ENCODE measurements at places on chromosomes 11 and 22. TPM values are rescaled to one million over a fixed set of nuclear protein-coding genes. Genes with fewer than 3 reads are reported as not detected.
A peak's percentile ranks its signal among the peaks of the same experiment; 100 is the strongest.

DNA sequence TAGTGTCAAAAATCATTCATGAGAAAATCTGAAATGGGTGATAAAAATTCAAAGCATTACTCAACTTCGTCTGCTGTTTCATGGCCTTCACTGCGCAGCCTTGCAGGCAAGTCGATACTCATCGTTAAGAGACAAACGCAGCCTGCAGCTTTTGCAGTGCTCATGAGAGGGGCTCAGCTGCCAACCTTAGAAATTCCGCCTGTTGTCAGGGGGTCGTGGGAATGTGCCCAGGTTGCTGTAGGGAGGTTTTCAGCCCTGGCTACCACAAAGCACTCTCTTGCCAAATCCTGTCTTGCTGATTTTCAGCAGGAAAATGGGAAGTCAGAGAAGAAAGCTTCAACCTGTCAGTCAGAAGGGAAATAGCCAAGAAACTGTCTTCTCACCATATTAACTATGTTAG, 25.4 kb upstream of the GRAMD1B start:
- no peak overlapping the region for H3K27ac ChIP-seq
- peaks cover 46% of the 10 kb centered on the region for H3K4me1 ChIP-seq
- H3K36me3 ChIP-seq = no peaks in the 10 kb centered on the region

GRCh38 chr22:31036671-31037550, 44.2 kb upstream of the SMTN start:
- no peak for DNase-seq
- H3K27ac ChIP-seq = no peak overlapping the region
- H3K27me3 ChIP-seq = peaks cover 5% of the 10 kb centered on the region
- no peak overlapping the region for H3K4me3 ChIP-seq
- H3K36me3 ChIP-seq = no peaks in the 10 kb centered on the region

GRCh38 chr11:92552942-92553341, 328.3 kb downstream of the FAT3 start:
- DNase-seq = no peak
- no peaks in the 10 kb centered on the region for H3K27me3 ChIP-seq
- no peaks in the 10 kb centered on the region for H3K36me3 ChIP-seq

DNA sequence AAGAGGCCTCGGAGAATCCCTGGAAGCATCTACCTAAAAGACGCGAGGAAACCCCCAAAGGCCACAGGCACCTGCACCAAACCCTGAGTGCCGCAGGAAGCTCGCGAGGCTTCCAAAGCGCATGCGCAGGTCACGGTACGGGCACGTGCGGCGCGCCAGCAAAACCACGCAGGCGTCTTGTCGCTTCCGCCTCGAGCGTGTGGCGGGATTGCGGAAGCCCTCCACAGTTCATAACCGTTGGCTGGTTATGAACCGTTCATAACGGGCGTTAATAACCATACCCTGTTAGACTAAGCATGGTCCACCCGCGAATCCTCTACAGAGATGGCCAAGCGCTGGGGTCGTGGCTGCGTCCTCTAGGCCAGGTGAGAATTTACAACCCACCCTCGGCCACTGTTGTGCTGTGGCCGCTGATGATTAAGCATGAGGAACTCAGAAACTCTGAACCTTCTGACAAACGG, 46.4 kb downstream of the MORC2 start:
- peak overlapping the region; percentile 81 for H3K4me3 ChIP-seq
- H3K27me3 ChIP-seq = no peaks in the 10 kb centered on the region
- DNase-seq = peak; percentile 79
- H3K4me1 ChIP-seq = peaks cover 24% of the 10 kb centered on the region
- H3K36me3 ChIP-seq = no peaks in the 10 kb centered on the region

GRCh38 chr11:78100676-78101472, 21.2 kb upstream of the NDUFC2 start:
- DNase-seq = no peak
- H3K27me3 ChIP-seq = no peaks in the 10 kb centered on the region
- no peaks in the 10 kb centered on the region for H3K4me1 ChIP-seq
- H3K4me3 ChIP-seq = no peak overlapping the region

Gene CTSW
- 27.8 TPM for total RNA-seq

All from activated T-cell treated with anti-CD3 and anti-CD28 coated beads, Interleukin-2, amount 50 U/mL, for 72 hours (primary cell).